ENCODE measurements at places on chromosomes 7 and 10. TPM values are rescaled to one million over a fixed set of nuclear protein-coding genes. Genes with fewer than 3 reads are reported as not detected.

DNA sequence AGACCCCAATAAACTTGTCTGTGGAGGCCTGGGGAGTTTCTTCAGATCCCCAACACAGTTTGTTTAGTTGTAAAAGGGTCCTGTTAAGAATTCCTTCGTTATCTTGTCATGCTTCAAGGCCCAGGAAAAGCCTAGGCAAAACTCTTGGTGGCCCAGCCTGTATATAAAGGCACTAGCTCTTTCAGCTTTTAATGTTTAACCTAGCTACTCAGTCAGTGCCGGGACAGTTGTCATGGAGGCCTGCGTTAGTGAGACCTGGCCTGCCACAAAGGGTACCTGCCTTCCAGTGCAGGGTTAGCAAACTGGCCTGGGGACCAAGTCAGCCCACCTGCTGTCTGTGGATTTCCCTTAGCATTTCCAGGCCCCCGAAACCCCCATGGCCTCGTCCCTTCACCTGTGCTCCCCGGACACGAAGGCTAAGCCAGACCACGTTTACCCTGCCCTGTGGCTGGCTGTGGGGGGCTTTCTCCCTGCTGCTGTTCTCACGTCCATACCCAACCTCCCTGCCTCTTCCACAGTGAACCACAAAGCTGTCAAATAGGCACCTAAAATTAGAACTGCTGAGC is 96.9 kb upstream of the PPP2R2D start:
- no peak for DNase-seq

Gene SPDYE2
- total RNA-seq, result not detected

DNA sequence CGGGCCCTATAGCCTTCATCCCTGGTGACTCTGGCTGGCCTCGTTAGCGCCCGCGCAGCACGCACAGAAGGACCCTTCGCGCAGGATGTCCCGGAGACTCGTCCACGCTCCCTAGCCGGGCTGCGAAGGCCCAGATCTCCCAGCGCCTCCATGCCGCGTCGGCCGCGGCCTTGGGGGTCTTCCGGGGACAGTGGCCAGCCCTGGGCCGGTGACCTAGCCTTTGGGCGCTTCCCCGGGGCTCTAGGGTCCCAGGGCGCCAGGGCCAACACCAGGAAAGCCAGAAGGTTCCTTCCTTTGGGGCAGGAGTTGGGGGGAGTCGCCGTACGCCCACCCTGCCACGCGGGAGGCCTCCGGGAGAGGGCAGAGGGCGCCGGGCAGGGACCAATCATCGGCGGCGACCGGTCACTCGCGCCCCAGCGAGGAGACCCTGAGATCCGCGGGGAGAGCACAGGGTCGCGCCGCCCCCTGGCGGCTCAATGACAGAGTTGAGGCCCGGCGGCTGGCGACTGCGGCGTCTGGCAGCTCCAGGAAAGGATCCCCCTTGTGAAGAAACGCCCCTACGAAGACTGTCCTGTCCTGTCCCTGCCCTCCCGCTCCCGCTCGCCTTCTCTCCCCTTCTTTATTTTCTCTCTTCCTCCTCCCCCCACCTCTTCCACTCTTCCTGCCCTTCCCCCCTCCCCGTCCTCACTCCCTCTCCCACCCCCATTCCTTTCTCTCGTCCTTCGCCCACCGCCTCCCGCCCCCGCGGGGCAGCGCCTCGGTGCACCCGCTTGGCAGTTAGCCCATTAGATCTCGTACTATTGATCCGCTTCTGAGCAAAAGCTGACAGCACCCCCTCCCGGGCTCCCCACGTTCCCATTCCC is 62.3 kb upstream of the LBX1 start:
- peak; percentile 68 for DNase-seq

DNA sequence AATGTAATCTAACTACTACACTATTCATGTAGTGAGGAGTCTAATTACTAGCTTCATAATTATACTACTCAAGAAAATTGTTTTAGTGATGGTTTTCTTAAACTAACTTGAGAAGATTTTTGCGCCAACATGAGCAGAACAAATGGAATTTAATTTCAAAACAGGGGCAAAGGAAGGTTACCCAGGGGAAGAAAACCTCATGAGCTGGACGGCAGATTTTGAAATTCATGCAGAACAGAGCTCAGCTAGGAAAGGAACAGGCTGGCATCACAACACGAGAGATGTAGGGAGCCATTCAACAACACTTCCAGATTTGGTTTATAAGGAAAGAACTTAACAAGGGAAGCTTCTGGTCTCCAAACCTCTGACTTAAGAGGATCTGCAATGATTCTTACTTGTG is 235.3 kb upstream of the PRKCQ start:
- no peak for DNase-seq

Gene CC2D2B
- total RNA-seq, result 0.29 TPM

DNA sequence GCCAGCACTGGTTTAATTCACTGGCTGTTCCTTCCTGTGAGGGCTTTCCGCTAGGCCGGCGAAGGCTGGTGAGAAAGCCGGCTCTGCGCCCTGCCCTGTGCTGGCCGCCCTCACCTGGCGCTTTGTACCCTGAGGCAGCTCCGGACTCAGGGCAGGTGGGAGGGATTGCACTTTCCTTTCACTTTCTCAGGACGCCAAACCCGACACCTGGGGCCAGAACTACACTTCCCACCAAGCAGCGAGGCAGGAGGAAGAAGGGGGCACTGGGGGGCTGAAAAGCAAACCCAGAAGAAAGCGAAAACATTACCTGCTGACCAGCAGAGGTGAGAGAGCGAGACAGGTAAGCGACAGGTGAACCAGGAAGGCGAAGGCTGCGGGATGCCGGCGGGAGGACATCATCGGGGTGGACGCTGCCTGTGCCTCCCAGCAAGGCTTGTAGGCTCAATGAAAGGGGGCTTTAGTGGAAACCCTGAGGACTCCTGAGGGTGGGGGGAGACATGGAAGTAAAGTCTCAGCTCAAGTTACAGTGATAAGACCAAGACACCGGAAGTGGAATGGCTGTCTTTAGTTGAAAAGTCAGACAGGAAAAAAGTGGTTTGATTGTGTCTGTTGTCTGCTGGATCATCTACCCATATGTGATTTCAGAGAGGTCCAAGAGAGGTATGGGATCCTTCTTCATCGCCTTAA is at the start of gene RAB19:
Gene RAB19, plus strand, starts transcription at position 181 of the 687 bp plus-strand sequence. CDS start 3,589 bp downstream, outside the sequence.
- no peak for DNase-seq

Gene FANK1
- total RNA-seq, result 3.1 TPM

- no peak for DNase-seq
Measured at GRCh38 chr10:76736815-76737618, 900.6 kb downstream of the KCNMA1 start.

- DNase-seq, result no peak
Measured at GRCh38 chr10:127047878-127048238, 142.6 kb downstream of the DOCK1 start.

DNA sequence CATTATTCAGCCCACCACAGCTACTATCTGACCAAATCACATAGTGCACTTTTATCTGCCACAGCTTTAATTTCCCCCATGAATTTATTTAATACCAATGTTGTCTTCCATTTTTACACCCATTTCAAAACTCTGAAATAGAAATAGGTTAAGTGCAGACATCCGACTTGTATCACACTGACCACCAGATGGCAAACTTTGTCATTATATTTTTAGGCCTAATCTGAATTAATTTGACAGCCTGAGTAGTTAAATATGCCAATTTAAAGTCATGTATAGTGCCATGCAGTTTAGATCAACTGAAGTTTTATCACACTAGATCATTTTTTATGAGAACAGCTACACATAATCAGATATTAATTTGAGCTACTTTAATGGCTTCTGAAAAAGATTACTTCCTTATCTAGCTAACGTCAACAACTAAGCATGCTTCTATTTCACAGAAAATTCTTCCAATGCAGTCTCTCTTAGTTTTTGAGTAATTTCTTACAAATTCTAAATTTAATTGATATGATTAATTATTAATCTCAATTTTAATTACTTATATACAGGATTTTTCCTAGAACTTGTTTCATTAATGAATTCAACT is 566.4 kb downstream of the GFRA1 start:
- DNase-seq, result peak; percentile 3

Gene UNC5B
- 6.0 TPM for total RNA-seq

DNA sequence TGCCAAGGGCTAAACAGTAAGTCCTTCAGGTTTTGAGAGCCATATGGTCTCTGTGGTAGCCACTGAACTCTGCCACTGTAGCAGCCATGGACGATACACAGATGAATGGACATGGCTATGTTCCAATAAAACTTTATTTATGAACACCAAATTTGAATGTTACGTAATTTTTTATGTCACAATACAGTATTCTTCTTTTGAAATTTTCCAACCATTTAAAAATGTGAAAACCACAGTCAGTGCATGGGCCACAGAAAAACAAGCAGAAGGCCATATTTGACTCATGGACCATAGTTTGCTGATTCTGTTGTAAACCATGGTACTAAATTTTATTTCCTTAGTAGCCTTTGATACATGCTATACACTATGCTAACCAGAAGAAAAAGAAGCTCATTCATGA is 361.8 kb downstream of the MAGI2 start:
- DNase-seq, result no peak

Gene TMUB1
- total RNA-seq, result 61.3 TPM

Gene LMOD2
- total RNA-seq, result not detected

All from Daoy (cell line).